Foreskin fibroblast (primary cell): ENCODE measurements at places on chromosomes 11 and 22.
A peak's percentile ranks its signal among the peaks of the same experiment; 100 is the strongest.

- peak; percentile 32 for DNase-seq
Observed at GRCh38 chr22:32904044-32904443, 102.5 kb downstream of the TIMP3 start.

- no peak for DNase-seq
Observed at GRCh38 chr22:33054001-33054675, 4.0 kb downstream of the SYN3 start.

GRCh38 chr11:76424379-76424778, 20.4 kb upstream of the EMSY start:
- DNase-seq: no peak

DNA sequence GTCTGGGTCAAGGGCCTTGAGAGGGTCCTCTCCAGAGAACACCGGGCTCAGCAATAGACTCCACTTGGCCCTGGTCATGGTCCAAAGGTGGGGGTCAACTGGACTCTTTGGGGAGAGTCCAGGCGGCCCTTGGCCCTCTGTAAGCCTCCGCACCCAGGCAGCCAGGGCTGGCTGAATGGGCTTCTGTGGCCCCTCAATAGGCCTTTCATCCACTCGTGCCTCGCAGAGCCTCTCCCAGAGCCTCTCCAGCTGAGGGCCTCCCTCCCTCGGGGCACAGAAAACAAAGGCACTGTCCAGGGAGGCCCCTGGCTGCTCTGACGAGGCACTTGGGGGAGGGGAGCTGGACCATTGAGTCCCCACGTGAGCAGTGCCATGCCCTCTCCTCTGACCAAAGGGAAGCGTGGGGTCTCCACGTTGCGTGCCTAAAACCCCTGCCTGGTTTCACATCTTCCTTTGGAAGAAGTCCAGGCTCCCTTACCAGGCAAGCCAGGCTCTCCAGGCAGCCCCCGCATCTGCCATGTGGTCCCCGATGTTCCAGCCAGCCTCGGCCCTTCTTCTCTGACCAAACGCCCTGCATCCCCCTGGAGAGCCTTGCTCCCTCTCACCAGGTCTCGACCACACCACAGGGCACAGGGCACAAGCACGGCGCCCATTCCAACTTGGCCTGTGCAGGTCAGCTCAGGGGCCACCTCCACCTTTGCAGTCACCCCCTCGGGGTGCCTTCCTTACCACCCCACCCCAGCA, 15.5 kb downstream of the KIAA0930 start:
- DNase-seq: no peak

DNA sequence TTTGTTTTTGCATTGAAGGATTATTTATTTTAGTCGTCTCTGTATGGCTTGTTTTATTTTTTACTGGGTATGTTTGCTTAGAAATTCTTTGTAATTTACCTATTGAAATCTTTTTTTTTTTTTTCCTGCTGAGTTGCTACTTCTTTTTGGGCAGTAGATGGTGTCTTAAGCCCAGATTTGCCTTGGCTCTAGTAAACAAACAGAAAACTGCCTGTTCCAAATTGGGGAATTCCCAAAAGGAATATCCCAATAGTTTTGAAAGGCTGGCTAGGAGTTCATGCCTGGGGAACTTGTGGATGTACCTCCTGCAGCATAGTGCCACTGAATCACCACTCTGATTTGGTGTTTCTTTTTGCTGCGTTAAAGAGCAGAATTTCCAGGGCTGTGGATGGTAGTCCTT, 17.7 kb downstream of the PAMR1 start:
- DNase-seq: no peak

- DNase-seq: peak; percentile 90
Observed at GRCh38 chr22:22721681-22722354, 77.4 kb downstream of the GGTLC2 start.

DNA sequence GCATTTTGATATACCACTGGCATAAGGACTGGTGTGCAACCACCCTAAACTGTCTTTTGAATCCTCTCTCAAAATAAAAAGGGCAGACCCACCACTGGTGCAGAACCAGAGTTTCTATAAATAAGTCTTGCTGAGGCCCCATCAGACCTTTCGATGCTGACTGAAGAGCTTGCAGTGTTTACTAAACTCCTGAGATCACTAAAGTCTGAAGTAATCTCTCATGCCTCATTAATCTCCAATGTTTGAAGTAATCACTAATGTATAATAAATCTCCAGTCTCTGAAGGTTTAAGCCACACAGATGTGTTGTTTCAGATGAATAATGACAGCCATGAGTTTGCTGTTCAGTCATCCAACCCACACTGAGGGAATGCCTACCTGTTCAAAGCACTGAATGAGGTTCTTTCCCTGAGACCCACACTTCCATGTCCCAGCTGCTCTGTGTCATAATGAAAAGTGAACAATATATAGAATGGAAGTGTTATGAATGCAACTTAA, 50.6 kb upstream of the DEUP1 start:
- DNase-seq: no peak

- peak; percentile 48 for DNase-seq
Observed at GRCh38 chr22:19109198-19110063, 12.8 kb downstream of the DGCR2 start.

DNA sequence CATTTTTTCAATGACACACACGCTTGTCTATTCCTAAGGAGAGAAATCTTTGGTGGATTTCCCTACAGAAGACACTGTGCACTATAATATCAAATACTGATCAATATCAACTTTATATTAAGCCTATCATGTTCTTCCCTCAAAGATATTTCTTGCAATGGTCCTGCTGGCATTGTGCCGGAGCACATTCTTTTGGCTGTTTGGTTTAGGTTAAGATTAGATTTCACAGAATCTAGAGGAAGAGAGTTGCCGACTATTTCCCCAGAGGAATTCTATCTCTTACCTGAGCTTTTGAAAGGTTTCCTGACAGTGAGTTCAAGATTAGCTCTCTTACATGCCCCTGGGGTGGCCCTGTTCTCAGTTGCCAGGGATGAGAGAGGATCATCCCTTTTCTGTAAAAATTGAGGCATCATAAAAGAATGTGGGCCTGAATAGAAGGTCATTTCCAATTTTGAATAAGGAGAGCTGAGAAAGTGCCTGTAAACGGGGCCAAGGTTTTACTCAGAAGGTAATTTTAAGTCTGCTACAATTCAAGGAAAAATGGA, 180.6 kb upstream of the ARHGAP20 start:
- DNase-seq: no peak

GRCh38 chr22:20653012-20653794, 120.7 kb upstream of the SERPIND1 start:
- DNase-seq: no peak

- no peak for DNase-seq
Observed at GRCh38 chr11:57781529-57781943, 19.9 kb downstream of the CTNND1 start.

DNA sequence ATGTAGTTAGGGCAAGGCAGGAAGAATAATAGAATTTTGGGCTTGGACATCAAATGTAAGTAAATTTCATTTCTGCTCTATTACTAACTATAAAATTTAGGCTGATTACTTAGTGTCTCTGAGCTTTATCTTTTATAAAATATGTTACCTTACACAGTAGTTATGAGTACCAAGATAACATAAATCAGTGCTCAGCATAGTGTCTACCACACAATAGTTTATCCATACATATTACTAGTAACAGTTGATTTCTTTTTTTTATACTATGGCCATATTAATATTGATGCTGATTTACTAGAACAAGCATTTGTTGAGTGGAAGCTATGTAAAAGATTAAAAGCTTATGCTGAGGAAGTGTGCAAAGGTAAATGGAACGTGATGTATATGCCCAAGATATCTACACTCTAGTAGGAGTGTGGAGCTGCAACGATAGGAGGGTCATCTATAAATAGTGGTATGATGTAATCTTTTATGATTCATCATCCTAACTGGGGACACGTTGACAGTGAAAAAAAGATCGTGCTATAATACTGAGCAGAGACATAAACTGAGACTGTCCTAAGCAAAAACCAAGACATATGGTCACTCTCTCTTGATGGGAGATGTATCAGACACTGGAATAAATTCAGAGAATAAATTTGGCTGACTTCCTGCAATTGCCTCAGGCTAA, 8.7 kb upstream of the SLC5A12 start:
- DNase-seq: peak; percentile 20
